ENCODE measurements at places on chromosomes 4 and X. TPM values are rescaled to one million over a fixed set of nuclear protein-coding genes. Genes with fewer than 3 reads are reported as not detected.

Gene REELD1
- not detected for total RNA-seq

Gene CD38
- total RNA-seq, result 0.02 TPM

Gene TMPRSS11A
- not detected for total RNA-seq

Gene GAGE12E
- not detected for total RNA-seq

GRCh38 chr4:188138227-188138626 lies 1.0 kb upstream of the TRIML1 start:
- no peak for DNase-seq

GRCh38 chrX:136147976-136148375 lies 643 bp downstream of the FHL1 start:
- no peak for DNase-seq

DNA sequence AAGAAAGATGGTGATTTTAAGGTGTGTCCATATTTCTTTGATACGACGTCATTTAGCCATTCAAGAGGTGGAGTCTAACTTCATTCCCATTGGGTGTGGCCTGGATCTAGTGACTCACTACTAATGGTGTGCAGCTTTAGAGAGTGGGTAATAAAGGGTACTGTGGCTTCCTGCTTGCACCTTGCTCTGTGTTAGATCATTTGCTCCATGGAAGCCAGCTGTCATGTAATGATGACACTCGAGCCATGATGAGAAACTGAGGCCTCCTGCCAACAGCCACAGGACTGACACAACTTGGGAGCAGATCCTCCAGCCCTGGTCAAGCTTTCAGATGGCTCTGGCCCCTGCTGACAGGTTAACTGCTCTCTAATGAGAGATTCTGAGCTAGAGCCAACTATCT lies 82.0 kb downstream of the UNC5C start:
- no peak for DNase-seq

DNA sequence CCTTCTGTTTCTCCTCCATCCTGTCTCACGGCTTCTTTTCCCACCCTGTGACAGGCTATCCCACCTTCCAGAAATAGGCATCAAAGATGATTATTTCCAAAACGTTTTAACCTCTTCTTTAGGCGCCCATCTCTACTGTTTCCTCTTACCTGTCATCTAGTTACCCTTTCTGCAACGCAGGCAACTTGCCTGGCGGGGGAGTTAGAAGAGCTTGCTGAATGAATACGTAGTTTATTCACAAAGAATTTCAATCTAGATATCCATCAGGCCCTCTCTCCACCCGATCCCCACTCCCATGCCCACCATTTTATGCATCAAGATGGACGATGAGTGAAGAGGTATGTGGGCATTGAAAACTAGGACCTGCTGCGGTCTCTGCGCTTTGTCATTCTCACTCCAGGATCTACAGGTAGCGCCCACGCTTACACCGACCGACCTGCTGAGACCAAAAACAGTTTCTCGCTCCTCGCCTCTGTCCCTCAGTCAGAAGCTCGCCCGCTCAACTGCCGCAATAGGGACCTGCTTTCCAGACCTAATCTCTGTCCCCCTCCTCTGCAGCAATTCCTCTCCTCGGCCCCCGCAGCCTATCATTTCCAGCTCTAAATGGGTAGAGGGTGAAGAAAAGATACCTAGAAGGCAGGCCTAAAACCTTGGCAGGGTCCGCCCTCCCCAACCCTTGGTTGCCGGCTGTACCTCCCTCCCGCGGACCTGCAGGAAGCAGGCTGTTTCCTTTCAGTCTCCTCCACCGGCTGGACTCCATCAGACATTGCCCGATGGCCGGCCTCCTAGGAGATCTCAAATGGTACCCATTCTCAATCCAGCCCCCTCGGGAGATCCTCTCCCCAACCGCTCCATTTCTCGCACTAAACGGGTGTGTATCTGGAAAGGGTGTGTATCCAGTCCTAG lies 624 bp downstream of the BEX5 start:
- no peak for DNase-seq

DNA sequence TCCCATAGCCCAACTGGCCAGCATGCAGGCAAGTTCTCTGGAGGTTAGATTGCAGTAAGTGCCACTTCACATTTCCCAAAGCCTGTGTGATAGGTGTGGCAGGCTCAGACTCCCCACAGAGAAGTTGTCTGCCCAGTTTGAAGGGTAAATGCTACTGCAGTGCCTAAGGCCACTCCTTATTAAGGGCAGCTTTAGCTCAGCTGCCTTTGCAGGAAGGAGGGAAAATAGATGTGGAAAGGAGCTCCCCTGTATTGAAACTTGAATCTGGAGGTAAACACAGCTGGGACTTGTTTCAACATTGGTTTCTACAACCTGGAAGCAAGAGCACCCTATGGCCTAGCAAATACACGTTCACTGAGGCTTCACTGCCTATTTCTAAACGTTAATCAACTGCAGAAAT lies 22.4 kb downstream of the NEXMIF start:
- DNase-seq, result no peak

DNA sequence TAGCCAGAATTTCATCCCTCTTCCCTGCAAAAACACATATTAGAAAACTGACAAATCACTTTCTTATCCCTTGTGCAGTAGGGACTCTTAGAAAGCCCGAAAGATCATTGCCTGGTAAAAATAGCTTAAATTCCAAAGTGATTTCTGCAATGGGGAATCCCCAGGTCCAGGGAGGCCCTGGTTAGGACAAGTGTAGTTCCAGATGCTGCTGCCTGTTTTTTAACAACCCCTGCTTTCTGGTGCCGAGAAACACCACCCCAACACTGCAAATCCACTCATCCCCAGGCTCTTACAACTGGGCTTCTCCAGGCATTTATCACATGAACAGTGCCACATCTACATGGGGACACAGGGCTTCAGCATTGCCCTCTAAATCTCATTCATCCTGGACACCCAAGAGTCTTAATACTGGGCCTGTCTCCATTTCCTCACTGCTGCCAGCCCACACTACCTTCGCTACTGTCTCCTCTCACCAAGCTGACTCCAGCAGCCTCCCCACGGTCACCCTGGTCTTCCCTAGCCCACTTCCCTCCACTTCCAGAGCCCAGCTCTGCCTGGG lies 112.2 kb upstream of the PSAPL1 start:
- no peak for DNase-seq
